ENCODE measurements at places on chromosomes 5 and 9.

GRCh38 chr5:119019949-119020348, 31.6 kb upstream of the DTWD2 start:
- DNase-seq, result no peak

- DNase-seq, result no peak
These were observed 53.8 kb downstream of the PDZD2 start for GRCh38 chr5:31692561-31693221.

DNA sequence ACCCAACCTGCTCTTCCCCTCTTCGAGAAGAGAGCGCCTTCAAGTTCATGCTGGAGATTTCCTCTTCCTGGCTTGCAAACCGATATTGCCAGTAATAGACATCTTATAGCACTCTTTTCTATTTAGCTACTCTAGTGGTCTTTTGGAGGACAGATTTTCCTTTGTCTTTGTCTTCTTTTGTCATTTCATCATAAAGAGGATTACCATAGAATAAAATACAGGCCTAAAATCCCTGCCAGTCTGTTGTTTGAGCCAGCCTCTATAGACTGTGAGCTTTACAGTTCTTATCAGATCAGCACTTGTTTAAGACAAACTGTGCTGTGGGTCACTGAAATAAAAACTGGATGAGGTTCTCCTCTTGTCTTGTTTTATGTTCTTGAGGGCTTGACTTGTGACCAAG, 802.8 kb downstream of the NR2F1-AS1 start:
- no peak for DNase-seq

- no peak for DNase-seq
These were observed 1.8 kb downstream of the SGCD start for GRCh38 chr5:156328766-156329165.

DNA sequence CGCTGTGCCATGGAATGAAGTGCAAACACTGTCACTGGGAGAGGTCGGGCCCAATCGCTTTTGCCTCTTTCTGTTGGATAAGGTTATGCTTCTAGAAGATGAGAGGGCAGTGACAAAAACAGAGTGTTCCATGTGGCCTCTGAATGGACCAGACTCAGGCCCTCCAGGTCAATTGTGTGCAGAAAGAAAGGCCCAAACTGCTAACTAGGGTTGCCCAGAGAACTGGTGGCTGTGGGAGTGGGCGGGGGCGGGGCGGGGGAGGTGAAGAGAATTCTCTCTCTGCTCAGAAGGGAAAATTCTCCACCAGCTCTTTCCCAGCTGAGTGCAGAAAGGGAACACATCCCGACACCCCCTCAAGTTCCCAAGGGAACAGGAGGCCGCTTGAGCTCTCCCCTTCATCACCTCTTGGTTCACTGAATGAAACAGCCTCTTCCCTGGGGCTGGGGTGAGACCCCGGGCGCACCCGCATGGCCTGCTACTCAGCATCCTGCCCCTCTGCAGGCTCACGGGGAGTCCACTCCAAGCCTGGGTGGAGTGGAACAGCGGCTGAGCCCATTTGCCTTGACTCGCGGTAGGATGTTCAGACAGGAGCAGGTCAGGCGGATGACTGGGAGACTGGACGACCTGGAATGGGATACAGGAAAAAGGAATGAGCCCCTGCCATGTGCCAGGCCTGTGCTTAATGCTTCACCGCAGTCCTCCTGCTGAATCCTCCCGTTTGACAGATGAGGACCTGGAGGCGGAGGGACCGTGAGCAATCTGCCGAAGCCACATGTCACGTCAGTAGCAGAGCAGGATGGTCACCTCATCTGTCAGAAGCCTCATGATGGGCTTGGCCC, 93.8 kb upstream of the FANCC start:
- no peak for DNase-seq

- no peak for DNase-seq
These were observed 29.7 kb downstream of the CNTFR start for GRCh38 chr9:34559624-34560455.

DNA sequence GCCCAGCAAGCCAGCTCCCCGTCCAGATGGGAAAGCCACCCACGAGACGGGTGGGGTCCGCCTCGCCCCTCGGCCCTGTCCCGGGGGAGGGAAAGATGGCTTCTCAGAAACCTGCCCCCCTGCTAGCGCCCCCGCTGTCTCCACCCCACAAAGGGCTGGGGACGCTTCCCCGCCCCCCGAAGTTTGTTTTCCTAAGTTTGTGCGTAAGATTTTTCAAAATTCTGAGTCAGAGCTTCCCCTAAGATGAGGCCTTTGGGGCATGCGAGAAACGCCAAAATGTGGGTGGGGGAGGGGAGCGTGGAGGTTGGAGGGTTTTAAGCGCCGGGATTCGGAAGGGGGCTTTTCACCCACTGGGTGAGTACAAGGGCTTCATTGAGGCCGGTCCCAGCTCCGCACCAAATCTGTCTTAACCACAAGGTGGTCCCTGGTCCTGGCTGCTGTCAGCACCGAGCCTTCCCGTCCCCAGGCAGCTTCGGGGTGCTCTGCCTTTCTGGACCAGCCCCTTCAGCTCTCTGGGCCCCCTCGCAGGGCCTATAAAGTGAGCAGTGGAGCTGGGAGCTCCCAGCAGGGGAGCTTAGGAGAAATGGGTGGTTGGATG, 32.3 kb downstream of the PRRX2 start:
- DNase-seq, result no peak

GRCh38 chr5:40033411-40033810, 608.6 kb upstream of the DAB2 start:
- no peak for DNase-seq

GRCh38 chr5:159620853-159621540, 290.7 kb upstream of the IL12B start:
- no peak for DNase-seq
